ENCODE measurements at places on chromosomes 7 and 10. TPM values are rescaled to one million over a fixed set of nuclear protein-coding genes. Genes with fewer than 3 reads are reported as not detected.

DNA sequence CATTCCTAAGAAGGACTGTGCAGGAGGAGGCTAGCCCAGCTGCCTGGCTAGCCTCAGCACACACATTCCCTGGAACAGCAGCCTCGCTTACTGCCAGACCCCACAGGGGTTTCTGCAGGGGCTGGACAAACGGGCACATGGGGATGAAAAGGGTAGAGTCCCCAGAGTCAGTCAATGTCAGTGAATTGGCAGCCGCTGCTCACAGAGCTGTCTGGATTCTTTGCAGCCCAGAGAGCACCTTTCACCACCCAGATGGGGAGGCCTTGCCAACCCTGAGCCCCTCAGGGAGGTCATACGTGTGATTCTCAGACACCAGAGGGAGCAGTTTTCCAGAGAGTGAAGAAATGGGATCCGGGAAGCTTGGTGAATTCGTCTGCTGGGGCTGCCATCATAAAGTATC, 143.3 kb downstream of the KCNMA1 start:
- no peak for DNase-seq

- no peak for DNase-seq
Measured at GRCh38 chr7:117092785-117093184, 139.5 kb downstream of the ST7 start.

DNA sequence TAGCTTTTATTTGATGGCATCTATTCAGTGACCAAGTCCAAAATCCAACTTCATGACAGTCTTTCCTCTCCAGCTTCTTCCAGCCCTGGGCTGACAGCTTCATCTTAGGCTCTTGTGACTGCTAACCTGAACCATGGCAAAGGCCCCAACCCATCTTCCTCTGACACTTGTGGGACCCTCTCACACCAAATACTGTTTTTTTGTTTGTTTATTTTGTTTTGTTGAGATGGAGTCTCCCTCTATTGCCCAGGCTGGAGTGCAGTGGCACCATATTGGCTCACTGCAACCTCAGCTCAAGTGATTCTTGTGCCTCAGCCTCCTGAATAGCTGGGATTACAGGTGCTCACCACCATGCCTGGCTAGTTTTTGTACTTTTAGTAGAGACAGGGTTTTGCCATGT, 265.2 kb downstream of the GATA3 start:
- no peak for DNase-seq

GRCh38 chr7:38000272-38000671, 79.8 kb downstream of the EPDR1 start:
- DNase-seq: no peak

GRCh38 chr10:15124908-15125307, 27.8 kb downstream of the RPP38 start:
- DNase-seq: no peak

DNA sequence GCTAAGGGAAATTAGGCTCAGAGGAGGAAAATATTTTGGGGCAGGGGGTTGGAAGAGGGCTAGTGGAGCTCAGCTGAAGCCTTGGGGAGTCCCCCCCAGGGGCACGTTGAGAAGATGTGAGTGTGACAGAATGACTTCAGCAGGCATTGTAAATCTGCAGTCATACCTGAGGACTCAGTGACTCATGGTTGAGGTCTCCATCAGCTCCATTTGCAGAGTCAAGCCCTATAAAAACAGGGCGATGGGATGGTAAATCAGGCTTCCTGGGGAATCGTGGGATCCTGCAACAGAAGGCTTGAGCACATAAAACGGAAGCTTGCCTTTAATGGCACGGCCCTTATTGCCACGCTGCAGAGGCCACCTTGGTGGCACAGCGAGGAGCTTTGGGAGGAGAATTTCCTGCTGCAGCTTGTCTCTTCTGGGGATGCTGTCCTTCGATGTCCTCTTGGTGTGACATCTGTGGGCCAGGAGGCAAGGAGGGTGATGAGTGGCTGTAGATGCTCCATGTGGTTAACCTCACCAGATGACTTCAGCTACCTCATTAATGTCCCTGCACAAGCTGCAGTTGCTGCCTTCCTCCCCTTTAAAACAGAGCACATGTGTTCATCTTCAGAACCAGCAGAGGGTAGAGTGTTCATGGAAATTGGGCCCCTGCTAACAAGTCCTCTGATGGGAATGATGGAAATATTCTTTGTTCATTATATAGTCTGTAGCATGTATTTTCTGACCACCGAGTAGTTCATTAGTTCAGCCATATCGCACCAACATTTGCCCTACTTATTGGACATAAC, 285.9 kb downstream of the LRMDA start:
- no peak for DNase-seq

GRCh38 chr10:119251315-119251708, 43.9 kb downstream of the GRK5 start:
- no peak for DNase-seq

- DNase-seq: no peak
Measured at GRCh38 chr10:62796896-62797295, 7.6 kb upstream of the ADO start.

DNA sequence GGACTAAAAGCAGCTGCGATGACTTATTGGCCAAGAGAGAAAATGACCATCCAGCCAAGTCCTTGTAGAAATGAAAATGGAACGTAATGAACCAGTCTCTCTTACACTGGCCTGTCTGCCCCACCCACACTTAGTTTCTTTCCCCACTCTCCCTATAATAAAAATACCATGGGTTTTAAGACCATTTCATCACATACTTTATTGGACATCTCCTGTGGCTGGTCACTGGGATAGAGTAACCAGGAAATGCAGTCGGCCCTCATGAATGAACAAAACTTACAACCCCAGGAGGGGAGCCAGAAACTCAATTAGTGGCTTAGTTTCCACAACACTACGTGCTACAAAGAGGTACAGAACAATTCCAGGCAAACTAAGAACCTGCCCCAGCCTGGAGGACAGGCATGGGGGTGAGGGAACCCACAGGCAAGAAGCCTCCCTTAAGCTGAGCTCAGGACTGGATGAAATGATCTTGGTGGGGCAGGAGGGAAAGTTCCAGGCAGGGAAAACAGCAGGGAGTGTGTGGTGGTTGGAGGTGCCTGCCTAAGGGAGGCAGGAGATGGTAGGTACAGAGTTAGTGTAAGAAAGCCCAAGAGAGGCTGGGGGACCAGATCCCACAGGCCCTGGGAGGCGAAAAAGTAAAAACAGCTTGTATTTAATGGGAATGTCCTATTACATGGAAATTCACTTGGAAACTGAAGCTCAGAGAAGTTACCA, 29.6 kb downstream of the MKI67 start:
- DNase-seq: no peak

- no peak for DNase-seq
Measured at GRCh38 chr10:6362879-6363278, 160.1 kb downstream of the PFKFB3 start.

- DNase-seq: no peak
Measured at GRCh38 chr10:102599565-102600327, 44.5 kb upstream of the TRIM8 start.

- DNase-seq: no peak
Measured at GRCh38 chr7:135943134-135943879, 33.9 kb downstream of the MTPN start.

DNA sequence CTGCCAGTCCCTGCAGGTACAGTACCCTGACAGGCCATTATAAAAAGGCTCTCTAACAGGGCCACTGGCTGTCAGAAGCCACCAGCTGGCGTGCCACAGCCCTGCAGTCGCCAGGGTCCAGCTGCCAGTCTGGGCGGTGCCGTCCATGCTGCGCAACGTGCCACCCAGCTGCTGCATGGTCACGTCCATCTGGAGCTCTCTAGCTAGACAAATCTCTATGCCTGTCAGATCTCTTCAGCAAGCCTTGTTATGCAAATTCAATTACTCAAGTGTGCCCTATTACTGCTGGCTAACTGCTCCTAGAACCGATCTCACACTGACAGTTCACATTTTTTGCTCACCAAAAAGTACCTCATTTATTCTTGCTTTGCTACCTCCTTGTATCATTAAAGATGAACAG, 75.9 kb downstream of the HIBADH start:
- DNase-seq: no peak

GRCh38 chr7:64883113-64883905, 19.8 kb upstream of the ZNF273 start:
- no peak for DNase-seq

DNA sequence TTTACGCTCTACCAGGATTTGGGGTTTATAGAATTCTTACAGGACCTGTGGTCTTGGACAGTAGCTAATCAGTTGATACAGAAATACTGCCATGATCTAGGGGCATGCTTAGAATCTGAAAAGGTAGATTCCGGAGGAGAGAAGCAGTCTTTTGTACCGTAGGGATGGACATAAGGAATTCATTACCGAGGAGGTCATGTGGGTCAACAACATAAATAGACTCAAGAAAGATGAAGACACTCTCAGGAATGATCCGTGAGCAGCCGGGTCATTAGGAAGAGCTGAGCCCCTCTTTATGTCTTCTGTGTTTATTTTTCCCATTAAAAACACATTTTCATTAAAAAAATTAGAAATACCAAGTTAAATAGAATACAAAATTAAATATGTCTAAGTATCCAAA, 160.1 kb upstream of the TNS3 start:
- no peak for DNase-seq

The ITPRID1 gene
- total RNA-seq: 0.17 TPM

The OPALIN gene
- not detected for total RNA-seq

The NKX6-2 gene
- not detected for total RNA-seq

The MSMB gene
- total RNA-seq: not detected

The GATA3 gene
- total RNA-seq: 20.8 TPM

The FAM25A gene
- total RNA-seq: 6.8 TPM

The CCDC146 gene
- 3.1 TPM for total RNA-seq

The EBLN1 gene
- total RNA-seq: not detected

The JAKMIP3 gene
- 0.50 TPM for total RNA-seq

The PALD1 gene
- total RNA-seq: not detected

The POM121C gene
- 58.0 TPM for total RNA-seq

The EIF4EBP2 gene
- total RNA-seq: 47.5 TPM

The ASNS gene
- 188 TPM for total RNA-seq

Measured in mammary epithelial cell (primary cell).